ENCODE measurements at places on chromosomes 4 and X.

GRCh38 chrX:48801280-48802088 is at the start of gene HDAC6:
Gene HDAC6, plus strand, starts transcription at chrX:48802067. Its CDS starts 626 bp downstream, at chrX:48802693.
- peak; percentile 99 for DNase-seq

DNA sequence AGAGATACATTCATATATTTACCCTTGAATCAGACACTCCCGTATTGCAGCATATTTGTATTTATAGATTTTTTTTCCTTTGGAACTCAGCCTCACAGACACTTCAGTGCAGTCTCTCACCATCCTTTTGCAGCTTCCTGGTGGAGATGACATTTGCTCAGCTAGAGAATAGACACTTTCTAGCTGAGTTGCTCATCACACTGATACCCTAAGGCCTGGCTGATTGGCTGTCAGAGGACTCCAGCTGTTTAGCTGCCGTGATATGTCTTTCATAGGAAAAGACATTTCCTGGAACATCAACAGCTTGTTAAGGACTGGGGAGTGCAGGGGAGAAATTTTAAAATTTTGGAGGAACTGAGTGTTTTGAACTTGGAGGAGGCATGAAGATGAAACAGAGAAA is 429.6 kb downstream of the SMARCA1 start:
- DNase-seq: no peak

DNA sequence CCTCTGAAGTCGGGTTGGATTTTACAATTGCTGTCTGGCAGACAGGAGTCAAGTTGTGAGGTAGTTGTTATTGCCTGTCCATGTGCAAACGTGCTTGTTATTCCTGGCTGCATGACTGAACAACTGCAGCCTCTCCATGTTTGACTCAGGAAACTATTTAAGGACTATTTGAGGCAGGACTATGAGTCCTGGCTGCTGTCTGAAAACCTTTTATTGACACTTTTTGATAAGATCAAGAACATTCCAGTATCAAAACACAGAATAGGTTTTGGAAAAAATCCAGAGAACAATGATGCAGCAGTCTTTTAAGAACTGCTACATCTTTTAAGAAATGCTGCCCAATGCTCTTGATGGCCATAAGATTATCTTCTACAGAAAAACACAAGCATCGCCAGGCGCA is 10.0 kb upstream of the SPRY1 start:
- DNase-seq: no peak

- peak; percentile 33 for DNase-seq
Observed at GRCh38 chr4:104447294-104447693, 47.4 kb downstream of the CXXC4 start.

- no peak for DNase-seq
Observed at GRCh38 chr4:151481813-151482212, 72.8 kb downstream of the FHIP1A start.

GRCh38 chr4:73343432-73343831 is 60.7 kb upstream of the ALB start:
- no peak for DNase-seq

DNA sequence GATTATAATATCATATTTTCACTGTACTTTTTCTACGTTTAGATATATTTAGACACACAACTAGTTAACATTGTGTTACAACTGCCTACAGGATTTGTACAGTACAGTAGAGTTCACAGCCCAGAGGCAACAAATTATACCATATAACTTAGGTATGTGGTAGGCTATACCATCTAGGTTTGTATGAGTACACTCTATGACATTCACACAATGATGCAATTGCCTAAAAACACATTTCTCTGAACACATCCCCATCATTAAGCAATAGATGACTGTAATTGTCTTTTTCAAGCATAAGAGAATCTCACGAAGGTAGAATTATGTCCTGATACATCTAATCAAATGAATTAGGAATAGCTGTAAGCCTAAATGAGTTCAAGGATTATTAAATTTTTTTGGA is 12.3 kb upstream of the TIGD2 start:
- no peak for DNase-seq

DNA sequence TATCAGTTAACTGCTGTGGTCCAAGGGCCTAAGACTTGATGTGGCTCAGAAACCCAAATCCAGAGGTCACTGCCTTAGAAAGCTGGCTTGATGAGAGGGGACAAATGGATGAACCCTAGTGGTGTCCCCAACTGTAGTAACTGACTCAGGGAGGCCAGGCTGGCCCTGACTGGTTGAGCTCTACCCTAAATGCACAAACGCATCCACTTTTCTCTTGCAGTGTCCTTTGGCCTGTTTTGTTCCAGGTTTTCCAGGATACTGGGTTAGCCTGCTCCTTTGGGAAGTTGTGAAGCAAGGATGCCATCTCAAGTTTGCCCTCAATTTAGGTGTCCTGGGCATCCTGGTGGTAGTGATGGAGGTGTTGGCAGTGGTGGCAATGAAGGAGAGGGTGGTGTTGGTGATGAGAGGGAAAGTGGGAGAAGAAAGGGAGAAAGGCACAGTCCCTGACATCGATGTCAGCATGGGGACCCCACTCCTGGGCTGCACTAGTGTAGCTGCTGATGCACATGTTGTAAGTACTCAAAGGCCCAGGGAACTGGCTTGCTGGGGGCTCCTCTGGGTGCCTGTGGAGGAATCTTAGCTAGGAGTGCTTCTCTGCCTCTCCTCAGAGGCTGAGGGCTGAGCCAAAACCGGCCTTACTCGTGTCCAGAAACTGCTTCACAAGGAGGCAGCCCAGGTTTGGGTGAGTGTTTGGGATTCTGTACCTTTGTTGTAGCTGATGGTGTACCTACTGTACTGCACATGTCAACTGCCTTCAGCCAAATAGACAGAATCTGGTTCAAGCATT is 2.9 kb upstream of the HAND2 start:
- DNase-seq: no peak

- DNase-seq: peak; percentile 57
Observed at GRCh38 chrX:16963216-16963615, 16.8 kb downstream of the REPS2 start.

- DNase-seq: no peak
Observed at GRCh38 chr4:2651998-2652397, 104.1 kb downstream of the TNIP2 start.

DNA sequence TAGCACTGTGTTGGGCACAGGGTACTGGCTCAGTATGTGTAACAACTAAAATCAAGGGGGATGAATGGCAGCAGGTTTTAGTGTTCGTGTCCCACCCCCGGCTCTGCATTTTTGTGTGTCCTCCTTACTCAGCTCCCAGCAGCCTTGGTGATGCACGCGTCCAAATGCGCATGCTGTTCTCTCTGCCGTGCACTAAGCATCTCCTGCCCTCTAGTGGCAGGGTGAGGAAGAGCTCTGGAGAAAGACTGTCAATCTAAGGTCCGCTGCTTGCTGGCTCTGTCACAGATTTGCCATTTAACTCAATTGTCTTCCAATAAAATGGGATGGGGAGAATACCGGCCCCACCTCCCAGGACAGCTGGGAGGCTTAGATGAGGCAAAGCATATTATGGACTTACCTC is 61.4 kb downstream of the WFS1 start:
- no peak for DNase-seq

GRCh38 chr4:28508636-28509035 is 1648.0 kb downstream of the STIM2 start:
- no peak for DNase-seq
